ENCODE measurements at places on chromosomes 13 and 19. TPM values are rescaled to one million over a fixed set of nuclear protein-coding genes. Genes with fewer than 3 reads are reported as not detected.

- peak; percentile 55 for DNase-seq
- peak overlapping the region; percentile 76 for H3K27ac ChIP-seq
- peaks cover 43% of the 10 kb centered on the region for H3K4me1 ChIP-seq
- peaks cover 25% of the 10 kb centered on the region for H3K36me3 ChIP-seq
Observed at GRCh38 chr19:16372065-16372915, 47.7 kb downstream of the KLF2 start.

Gene CYP2A7
- not detected for total RNA-seq

Gene KLK8
- not detected for total RNA-seq

Gene GPC6
- total RNA-seq = not detected

DNA sequence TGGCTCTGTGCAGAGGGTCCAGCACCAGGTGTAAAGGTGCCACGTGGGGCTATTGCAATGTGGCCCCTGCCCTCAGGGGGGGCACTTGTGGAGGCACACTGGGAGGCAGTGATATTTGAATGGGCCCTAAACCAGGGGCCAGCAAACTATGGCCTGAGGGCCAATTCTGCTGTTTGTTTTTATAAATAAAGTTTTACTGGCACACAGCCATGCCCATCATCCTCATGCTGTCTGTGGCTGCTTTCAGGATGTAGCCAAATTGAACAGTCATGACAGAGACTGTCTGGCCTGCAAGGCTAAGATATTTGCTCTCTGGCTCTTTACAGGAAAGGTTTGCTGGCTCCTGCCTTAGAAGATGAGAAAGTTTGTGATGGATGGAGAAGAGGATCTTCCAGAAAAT, 33.9 kb upstream of the RANBP3 start:
- H3K4me3 ChIP-seq = no peak overlapping the region
- DNase-seq = no peak

- no peak overlapping the region for H3K4me3 ChIP-seq
- peaks cover 7% of the 10 kb centered on the region for H3K27me3 ChIP-seq
- peaks cover 37% of the 10 kb centered on the region for H3K36me3 ChIP-seq
Observed at GRCh38 chr19:52494518-52494917, 33.0 kb upstream of the ZNF808 start.

DNA sequence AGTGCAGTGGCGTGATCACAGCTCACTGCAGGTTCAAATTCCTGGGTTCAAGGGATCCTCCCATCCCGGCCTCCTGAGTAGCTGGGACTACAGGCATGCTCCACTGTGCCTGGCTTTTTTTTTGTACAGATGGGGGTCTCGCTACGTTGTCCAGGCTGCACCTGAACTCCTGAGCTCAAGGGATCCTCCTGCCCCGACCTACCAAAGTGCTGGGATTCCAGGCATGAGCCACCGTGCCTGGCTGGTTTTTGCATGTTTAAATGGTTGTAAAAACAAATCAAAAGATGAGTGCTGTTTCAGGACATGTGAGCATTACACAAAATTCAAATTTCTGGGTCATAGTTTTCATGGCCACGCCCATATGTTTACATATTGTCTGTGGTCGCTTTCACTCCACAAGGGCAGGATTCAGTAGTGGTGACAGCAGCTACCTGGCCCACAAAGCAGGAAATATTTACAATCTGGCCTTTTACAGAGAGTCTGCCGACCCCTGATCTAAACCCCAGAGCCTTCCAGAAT, 5.3 kb downstream of the MATK start:
- H3K4me1 ChIP-seq = peaks cover 3% of the 10 kb centered on the region
- H3K27me3 ChIP-seq = no peaks in the 10 kb centered on the region
- peaks cover 28% of the 10 kb centered on the region for H3K36me3 ChIP-seq
- H3K27ac ChIP-seq = no peak overlapping the region
- no peak overlapping the region for H3K4me3 ChIP-seq

GRCh38 chr19:14496834-14497227, 904 bp upstream of the GIPC1 start:
- H3K36me3 ChIP-seq = no peaks in the 10 kb centered on the region
- no peak for DNase-seq

- no peak overlapping the region for H3K4me3 ChIP-seq
- peaks cover 3% of the 10 kb centered on the region for H3K36me3 ChIP-seq
- peaks cover 21% of the 10 kb centered on the region for H3K4me1 ChIP-seq
- H3K27me3 ChIP-seq = no peaks in the 10 kb centered on the region
- peak overlapping the region; percentile 64 for H3K27ac ChIP-seq
Observed at GRCh38 chr19:47247308-47247990, 8.9 kb upstream of the CCDC9 start.

- H3K27ac ChIP-seq = no peak overlapping the region
- H3K36me3 ChIP-seq = no peaks in the 10 kb centered on the region
- H3K4me1 ChIP-seq = peaks cover 5% of the 10 kb centered on the region
- no peak overlapping the region for H3K4me3 ChIP-seq
- DNase-seq = no peak
- no peaks in the 10 kb centered on the region for H3K27me3 ChIP-seq
Observed at GRCh38 chr13:105442949-105443699, 1092.3 kb downstream of the EFNB2 start.

Gene KLK15
- not detected for total RNA-seq

- peak overlapping the region; percentile 89 for H3K4me3 ChIP-seq
- H3K36me3 ChIP-seq = peaks cover 4% of the 10 kb centered on the region
- peak; percentile 68 for DNase-seq
- H3K27ac ChIP-seq = peak overlapping the region; percentile 86
- H3K27me3 ChIP-seq = peaks cover 4% of the 10 kb centered on the region
- peaks cover 25% of the 10 kb centered on the region for H3K4me1 ChIP-seq
Observed at GRCh38 chr13:113297370-113298042, 467 bp downstream of the LAMP1 start.

Gene TMC4
- 0.39 TPM for total RNA-seq

GRCh38 chr13:95301183-95301967, at the start of gene ABCC4:
Gene ABCC4 (minus strand): TSS chr13:95301451. CDS start chr13:95301314, 137 bp downstream.
- H3K4me3 ChIP-seq = peak within 1 kb of the TSS; percentile 78
- H3K27ac ChIP-seq = peak within 1 kb of the TSS; percentile 66
- peaks cover 8% of the 10 kb centered on the region for H3K27me3 ChIP-seq

GRCh38 chr19:8580710-8581281, 3.6 kb upstream of the MYO1F start:
- H3K4me3 ChIP-seq = no peak overlapping the region
- peaks cover 2% of the 10 kb centered on the region for H3K27me3 ChIP-seq
- H3K4me1 ChIP-seq = peaks cover 29% of the 10 kb centered on the region
- no peak overlapping the region for H3K27ac ChIP-seq
- DNase-seq = peak; percentile 92

- H3K27me3 ChIP-seq = peaks cover 32% of the 10 kb centered on the region
- no peak overlapping the region for H3K4me3 ChIP-seq
- H3K36me3 ChIP-seq = peaks cover 2% of the 10 kb centered on the region
- H3K27ac ChIP-seq = no peak overlapping the region
- H3K4me1 ChIP-seq = peaks cover 21% of the 10 kb centered on the region
Observed at GRCh38 chr13:33146843-33147611, 130.8 kb downstream of the KL start.

Gene DCLK1
- total RNA-seq = not detected

Gene EDDM13
- total RNA-seq = 0.30 TPM

Gene KPNA3
- 58.0 TPM for total RNA-seq

GRCh38 chr13:92573467-92574057, 653.0 kb upstream of the GPC6 start:
- no peaks in the 10 kb centered on the region for H3K27me3 ChIP-seq
- DNase-seq = no peak
- H3K27ac ChIP-seq = no peak overlapping the region
- H3K36me3 ChIP-seq = no peaks in the 10 kb centered on the region
- H3K4me3 ChIP-seq = no peak overlapping the region

Gene SBK2
- total RNA-seq = not detected

DNA sequence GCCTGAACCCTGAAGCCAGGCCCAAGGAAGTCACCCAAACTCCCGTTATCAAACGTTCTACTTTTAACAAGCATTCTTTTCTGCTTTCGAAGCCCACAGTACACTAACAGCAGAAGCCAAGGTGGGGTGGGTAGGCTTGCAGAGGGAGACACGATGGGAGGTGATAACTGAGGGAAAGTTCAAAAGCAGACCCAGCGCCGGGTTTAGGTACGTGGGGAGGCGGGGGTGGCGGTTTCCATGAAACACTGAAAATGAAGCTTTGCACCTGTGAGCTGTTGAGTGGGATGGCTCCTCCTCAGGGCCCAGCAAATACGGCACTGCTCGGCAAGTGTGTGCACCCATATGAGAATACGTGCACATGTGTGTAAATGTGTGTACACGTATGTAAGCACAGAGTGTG, 49.8 kb downstream of the KLF2 start:
- DNase-seq = peak; percentile 57
- H3K4me3 ChIP-seq = no peak overlapping the region
- no peak overlapping the region for H3K27ac ChIP-seq

Gene HOMER3
- 0.46 TPM for total RNA-seq

Gene ZNF20
- 3.2 TPM for total RNA-seq

GRCh38 chr13:75318138-75318833, 163.7 kb downstream of the TBC1D4 start:
- peaks cover 17% of the 10 kb centered on the region for H3K36me3 ChIP-seq
- peak overlapping the region; percentile 95 for H3K27ac ChIP-seq
- H3K27me3 ChIP-seq = no peaks in the 10 kb centered on the region
- DNase-seq = peak; percentile 48

- no peaks in the 10 kb centered on the region for H3K4me1 ChIP-seq
- H3K27me3 ChIP-seq = no peaks in the 10 kb centered on the region
- no peak for DNase-seq
- no peak overlapping the region for H3K27ac ChIP-seq
- no peaks in the 10 kb centered on the region for H3K36me3 ChIP-seq
Observed at GRCh38 chr13:101490406-101491015, 38.0 kb downstream of the ITGBL1 start.

Gene MEIS3
- total RNA-seq = 0.28 TPM

Gene TMEM255B
- total RNA-seq = 0.74 TPM

- H3K4me3 ChIP-seq = no peak overlapping the region
- H3K36me3 ChIP-seq = peaks cover 7% of the 10 kb centered on the region
- no peaks in the 10 kb centered on the region for H3K4me1 ChIP-seq
- H3K27me3 ChIP-seq = peaks cover 4% of the 10 kb centered on the region
- no peak overlapping the region for H3K27ac ChIP-seq
Observed at GRCh38 chr19:43229315-43229714, 23.9 kb upstream of the PSG4 start.

Gene IGFL2
- total RNA-seq = not detected

Gene IRGC
- total RNA-seq = not detected

Gene SYT5
- total RNA-seq = 0.37 TPM

GRCh38 chr13:99980201-99980823, 1.3 kb upstream of the ZIC2 start:
- no peaks in the 10 kb centered on the region for H3K36me3 ChIP-seq
- peak; percentile 80 for DNase-seq
- no peak overlapping the region for H3K27ac ChIP-seq
- H3K27me3 ChIP-seq = peaks cover 60% of the 10 kb centered on the region

DNA sequence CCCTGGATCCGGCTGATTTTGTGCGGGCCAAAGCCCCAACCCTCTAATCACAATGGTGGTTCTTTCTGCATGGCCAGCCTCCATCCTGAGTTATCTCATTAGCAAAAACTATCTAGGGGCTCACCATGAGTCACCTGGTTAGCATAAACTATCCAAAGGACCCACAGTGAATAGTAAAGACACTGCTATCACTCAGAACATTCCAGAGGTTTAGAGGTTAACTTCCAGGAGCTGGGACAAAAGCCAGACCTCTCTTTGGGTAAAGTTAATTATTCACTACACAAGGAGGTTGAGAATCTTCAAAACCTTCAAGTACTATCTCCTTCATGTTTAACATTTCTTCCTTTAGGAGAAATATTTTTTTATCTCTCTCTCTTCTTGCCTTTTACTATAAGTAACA, 18.8 kb upstream of the PPP5C start:
- no peak overlapping the region for H3K27ac ChIP-seq
- H3K4me1 ChIP-seq = no peaks in the 10 kb centered on the region
- peaks cover 7% of the 10 kb centered on the region for H3K36me3 ChIP-seq
- H3K4me3 ChIP-seq = no peak overlapping the region

Gene KLK14
- total RNA-seq = 0.69 TPM

- H3K4me1 ChIP-seq = peaks cover 27% of the 10 kb centered on the region
- no peak for DNase-seq
- no peak overlapping the region for H3K4me3 ChIP-seq
- H3K27ac ChIP-seq = no peak overlapping the region
Observed at GRCh38 chr13:110950356-110950755, 35.5 kb upstream of the ANKRD10 start.

GRCh38 chr13:39394796-39395678, 208.0 kb downstream of the LHFPL6 start:
- H3K27me3 ChIP-seq = peaks cover 5% of the 10 kb centered on the region
- no peak for DNase-seq
- no peak overlapping the region for H3K27ac ChIP-seq
- H3K4me3 ChIP-seq = no peak overlapping the region
- no peaks in the 10 kb centered on the region for H3K4me1 ChIP-seq

- H3K4me1 ChIP-seq = peaks cover 5% of the 10 kb centered on the region
- H3K4me3 ChIP-seq = no peak overlapping the region
- no peak for DNase-seq
- H3K27me3 ChIP-seq = no peaks in the 10 kb centered on the region
- H3K36me3 ChIP-seq = peaks cover 33% of the 10 kb centered on the region
Observed at GRCh38 chr19:10706990-10707389, 5.8 kb downstream of the QTRT1 start.

DNA sequence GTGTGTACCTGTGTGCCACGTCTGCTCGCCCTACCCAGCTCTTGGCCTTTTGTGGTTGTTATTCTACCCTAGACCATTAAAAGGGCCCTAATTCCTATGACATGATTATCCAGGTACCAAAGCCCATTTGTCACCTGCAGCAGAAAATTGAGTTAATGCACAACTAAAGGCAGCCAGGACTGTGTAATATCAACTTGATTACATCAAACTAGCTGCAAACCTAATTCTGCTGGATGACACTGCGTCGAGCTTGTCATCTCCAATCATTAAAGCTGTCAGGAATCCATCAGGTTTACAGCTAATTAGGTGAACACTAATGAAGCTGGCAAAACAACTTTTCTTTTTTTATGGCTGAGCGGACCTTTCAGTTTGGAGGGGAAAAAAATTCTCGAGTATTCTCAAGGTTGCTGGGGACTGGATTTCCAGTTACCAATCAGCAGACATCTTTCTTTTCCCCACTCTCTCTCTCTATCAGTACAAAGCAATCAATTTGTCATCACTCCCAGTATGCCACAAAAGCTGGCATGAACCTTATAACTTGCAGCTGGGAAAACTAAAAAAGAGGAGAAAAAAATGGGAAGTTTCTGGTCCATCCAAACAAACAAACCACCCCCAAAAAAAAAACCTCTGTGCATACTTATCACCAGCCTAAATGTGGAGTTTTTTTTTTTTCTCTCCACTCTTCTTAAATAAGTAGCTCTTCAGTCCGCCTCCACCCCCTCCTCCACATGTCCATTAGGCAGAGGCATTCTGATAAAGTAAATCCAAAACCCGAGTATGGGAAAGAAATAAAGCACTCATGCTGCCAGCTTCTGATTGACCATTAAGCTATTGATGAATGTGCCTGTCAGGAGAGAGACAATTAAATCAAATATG, 2.8 kb downstream of the TSHZ3 start:
- H3K36me3 ChIP-seq = no peaks in the 10 kb centered on the region
- H3K4me1 ChIP-seq = peaks cover 12% of the 10 kb centered on the region
- H3K27me3 ChIP-seq = peaks cover 27% of the 10 kb centered on the region
- H3K27ac ChIP-seq = no peak overlapping the region
- no peak overlapping the region for H3K4me3 ChIP-seq
- DNase-seq = no peak

Gene C3
- total RNA-seq = 1.0 TPM

- no peaks in the 10 kb centered on the region for H3K36me3 ChIP-seq
- peaks cover 2% of the 10 kb centered on the region for H3K27me3 ChIP-seq
- H3K4me3 ChIP-seq = no peak overlapping the region
- DNase-seq = no peak
Observed at GRCh38 chr13:106182404-106182803, 353.1 kb downstream of the EFNB2 start.

Gene PODNL1
- total RNA-seq = 0.46 TPM

Data from activated CD4-positive, alpha-beta T cell treated with anti-CD3 and anti-CD28 coated beads for 36 hours (primary cell).